ENCODE measurements at places on chromosomes 13 and 19.

DNA sequence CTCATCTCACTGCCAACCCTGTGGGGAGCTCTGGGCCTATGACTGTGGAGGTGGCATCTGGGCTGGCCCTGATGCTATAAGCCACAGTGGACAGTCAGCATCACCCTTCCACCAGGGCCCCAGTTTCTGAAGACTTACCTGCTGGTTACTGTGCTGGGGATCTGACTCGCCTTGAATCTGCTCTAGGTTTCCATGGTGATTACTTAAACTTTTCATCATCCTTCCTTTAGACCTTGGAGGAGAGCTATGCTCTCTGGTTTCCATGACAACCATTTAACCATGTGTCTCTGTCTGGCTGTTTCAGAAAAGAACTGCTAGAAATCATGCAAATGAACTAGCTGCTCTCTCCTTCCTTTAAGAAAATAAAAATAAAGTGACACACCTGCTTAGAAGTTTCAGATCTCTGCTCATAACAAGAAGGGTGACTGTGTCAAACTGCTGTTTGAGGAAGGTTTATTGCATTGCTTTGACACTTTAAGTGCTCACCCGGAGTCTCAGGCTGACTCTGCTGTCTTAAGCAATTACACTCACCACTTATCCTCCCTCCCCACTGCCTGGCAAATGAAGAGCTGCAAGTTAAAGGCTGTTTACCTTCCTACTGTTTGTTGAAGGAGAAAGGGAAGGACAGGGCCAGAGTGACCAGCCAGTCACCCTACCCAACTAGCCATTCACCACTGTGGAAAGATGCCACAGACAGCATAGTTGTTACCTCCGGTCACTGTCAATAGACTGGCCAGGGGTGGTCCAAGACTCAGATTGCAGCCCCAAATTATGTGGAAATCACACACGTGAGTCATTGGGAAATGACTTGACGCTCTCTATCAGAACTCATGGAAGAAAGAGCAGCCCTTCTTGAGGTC, 87.6 kb downstream of the HSPH1 start:
- DNase-seq: peak; percentile 52

DNA sequence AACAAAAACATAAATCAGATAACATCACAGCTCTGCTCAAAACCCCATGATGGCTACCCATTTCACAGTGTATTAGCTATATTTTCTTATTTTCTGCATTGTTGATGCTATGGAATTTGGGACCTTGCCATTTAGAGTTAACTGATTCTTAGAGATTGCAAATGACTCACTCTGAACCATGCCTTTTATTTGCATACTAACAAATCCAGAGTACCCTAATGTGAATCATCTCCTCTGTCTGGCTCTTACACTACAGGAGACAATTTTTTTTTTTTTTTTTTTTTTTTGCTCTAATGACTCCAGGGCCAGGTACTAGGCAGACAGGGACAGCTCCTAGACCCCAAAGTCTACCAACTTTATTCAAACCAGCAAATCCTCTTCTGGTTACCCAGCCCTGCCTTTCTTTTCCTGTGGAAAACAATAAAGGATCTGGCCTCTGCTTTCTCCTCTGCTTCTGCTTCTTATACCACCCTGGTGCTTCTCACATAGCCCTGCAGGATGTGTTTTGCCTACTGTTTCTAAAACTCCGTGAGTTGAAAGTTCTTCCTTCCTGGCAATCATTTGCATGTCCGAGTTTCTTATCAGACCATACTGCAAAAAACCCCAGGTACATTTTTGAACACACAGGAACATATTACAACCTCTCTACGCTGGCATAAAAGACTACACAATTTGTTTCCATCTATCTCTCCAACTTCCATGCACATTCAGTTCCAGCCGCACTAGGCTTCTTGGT, 10.6 kb upstream of the ZNF460 start:
- DNase-seq: peak; percentile 95

GRCh38 chr19:1884719-1885334, 469 bp downstream of the ABHD17A start:
- DNase-seq: peak; percentile 43

GRCh38 chr19:54875506-54875905, 1.5 kb downstream of the FCAR start:
- no peak for DNase-seq

DNA sequence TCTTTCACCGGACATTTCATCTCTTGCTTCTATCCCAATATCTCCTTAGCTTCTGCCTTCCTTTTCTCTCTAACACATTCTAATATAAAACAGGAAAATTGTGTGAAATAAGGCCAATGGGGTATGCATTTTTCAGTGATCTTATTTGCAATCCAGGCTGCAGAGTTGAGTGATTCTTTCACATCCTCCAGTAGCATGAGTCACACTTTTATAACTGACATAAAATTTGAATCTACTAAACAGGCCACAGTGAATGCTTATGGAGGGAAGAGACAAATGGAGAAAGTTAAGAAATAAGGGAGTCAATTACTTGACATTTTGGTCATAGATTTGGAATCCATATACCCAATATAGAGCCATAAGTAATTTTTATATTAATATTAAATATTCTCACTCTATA, 1037.0 kb upstream of the SPRY2 start:
- DNase-seq: no peak

- no peak for DNase-seq
Observed at GRCh38 chr19:45878043-45878794, 7.7 kb downstream of the IRF2BP1 start.

DNA sequence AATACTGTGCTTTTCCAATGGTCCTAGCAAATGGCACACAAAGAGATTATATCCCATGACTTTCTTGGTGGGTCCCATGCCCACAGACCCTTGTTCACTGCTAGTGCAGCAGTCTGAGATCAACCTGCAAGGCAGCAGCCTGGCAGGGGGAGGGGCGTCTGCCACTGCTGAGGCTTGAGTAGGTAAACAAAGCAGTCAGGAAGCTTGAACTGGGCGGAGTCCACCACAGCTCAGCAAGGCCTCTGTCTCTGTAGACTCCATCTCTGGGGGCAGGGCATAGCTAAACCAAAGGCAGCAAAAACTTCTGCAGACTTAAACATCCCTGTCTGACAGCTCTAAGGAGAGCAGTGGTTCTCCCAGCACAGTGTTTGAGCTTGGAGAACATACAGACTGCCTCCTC, 82.9 kb downstream of the ZNF737 start:
- DNase-seq: no peak

DNA sequence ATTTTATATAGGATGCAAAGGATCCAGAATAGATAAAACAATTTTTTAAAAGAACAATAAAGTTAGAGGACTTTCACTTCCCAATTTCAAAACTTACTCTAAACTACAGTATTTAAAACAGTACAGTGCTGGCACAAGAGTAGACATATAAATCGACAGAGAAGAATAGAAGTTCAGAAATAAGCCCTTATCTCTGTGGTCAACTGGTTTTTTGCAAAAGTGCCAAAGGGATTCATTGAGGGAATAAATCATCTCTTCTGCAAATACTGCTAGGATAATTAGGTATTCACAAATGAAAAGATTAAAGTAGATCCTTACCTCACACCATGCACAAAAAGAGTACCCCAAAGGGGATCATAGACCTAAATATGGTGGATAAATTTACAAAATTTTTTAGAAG, 431.0 kb upstream of the HTR2A start:
- no peak for DNase-seq

DNA sequence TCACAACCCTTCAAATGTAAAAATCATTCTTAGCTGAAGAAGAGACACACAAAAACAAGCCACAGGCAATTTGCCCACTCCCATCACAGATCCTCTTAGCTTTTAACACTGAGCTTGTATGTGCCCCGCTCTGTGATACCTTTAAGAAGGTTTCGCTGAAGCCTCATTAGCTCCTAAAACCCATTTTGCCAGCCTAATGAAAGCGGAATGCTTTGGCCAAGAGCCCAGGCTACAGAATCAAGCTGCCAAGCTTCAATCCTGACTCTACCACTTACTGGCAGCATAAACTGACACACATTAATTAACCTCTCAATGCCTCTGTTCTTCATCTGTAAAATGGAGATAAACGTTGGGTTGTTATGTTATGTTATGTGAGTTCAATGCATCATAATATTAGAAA, 10.5 kb downstream of the ZNF112 start:
- no peak for DNase-seq

Data from EH (cell line).